GDM1 (cell line): ENCODE measurements at places on chromosomes 4 and X.

DNA sequence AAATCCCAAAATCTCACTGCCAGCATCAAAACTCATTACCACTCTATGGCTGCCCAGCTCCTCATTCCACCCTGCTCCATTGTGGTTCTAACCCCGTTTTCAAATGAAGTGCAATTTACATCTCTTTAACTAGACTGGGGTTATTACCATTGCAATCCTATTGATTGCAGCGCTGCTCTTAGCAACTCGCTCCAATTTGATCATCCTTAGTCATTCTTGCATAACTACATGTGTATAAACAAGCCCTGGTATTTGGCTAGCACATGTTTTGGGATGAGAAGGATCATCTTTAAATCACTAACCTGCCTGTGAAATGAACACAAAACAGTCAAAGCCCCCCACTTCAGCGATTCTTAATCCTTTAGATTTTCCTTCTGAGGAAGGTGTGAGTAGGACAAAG, 340.1 kb upstream of the PPARGC1A start:
- no peak for DNase-seq

- no peak for DNase-seq
Measured at GRCh38 chr4:42344749-42345148, 52.5 kb upstream of the SHISA3 start.

DNA sequence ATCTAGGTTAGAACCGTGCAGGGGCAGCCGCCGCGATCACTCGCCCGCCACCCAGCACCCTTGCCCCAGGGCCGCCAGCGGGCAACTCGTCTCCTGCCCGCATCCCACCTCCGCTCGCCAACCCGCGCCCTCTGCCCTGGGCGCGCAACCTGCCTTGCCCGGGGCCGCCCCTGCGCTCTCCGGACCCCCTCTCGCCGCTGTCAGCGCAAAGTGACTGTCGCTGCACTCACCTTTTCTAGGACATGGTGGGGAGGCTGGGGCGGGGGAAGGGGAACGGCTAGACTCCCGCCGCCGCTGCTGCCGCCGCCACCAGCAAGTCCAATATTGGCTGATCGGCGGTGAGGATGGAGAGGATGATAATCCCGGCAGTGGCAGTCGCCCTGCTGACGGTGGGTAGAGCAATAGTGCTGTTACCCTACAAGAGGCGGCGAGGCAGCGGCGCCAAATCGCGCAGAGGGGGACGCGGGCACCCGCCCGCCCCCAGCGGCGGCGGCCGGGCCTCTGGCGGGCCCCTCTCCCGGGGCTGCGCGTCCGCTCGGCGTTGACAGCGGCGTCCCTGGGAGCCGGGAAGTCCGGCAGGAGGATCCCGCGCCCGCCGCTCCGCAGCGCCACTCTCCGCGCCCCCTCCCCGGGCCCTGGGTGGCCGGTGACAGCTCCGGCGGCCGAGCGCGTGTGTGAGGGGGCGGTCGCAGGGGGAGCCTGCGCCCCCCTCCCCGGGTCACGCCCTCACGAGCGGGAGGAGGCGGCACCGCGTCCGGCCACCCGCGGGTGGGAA, 2.3 kb upstream of the NR3C2 start:
- DNase-seq: no peak

- no peak for DNase-seq
Measured at GRCh38 chr4:10105421-10105820, 11.2 kb downstream of the WDR1 start.

GRCh38 chr4:16195209-16195608, 31.1 kb downstream of the TAPT1 start:
- no peak for DNase-seq

DNA sequence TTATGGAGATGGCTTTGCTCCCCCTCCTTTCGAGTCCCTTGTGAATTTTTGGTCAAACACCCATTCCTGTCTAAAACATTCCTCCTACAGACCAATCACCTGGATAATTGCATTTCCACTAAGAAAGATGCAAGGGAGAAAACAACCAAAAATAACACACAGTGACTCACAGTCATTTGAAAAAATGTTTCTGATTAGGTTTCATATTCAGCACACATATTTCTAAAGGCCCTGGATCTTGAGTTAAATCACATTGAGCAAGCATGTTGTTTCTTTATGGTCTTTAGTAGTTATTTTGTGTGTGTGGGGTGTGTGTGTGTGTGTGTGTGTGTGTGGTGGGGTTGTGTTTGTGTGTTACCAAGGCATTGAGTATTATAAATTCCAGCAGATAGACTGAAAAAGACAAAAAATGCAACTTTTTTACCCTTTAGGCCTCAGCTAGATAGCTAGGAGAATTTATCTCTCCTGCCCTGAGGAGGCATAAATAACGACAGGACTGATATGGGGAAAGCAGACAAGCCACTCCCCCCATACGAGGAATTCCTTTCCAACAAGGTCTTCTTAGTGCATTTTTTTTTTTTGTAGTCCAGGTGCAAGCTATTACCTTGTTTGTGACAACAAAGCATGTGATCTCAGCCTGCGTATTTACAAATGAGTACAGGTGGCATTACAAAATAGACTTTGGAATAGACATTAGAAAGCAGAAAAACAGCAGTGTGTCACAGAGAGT, 265.4 kb upstream of the ADGRL3 start:
- no peak for DNase-seq

DNA sequence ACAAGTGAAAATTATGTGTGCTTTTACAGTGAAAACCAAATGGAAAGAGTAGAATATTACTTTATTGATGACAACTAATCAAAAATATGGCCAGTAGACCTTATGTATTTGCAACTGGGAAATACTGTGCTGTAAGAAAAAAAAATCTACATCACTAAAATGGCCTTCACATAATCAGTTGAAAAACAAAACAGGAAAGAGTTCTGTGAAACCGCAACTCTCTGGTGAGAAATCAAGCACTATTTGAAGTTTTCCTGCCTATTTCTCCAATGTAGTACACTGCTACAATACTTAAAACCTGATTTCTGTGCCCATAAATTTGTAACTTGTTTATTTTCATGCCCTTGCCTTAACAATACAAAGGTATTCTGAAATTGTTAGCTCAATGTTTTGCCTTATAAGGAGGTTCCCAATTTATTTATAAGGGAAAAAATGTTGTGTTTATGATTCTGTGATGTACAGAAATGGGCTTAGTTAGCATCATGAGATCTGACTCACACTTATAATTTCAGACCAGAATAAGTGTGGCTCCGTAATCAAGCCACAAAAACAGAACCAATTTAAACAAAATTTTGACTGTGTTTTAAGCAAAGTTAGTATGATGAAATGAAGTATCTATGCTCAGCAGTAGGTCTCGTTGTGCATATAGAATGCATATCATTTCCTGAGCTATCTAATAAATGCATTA, 147.1 kb downstream of the FAT4 start:
- no peak for DNase-seq

GRCh38 chr4:182593402-182593801, 323.8 kb downstream of the DCTD start:
- DNase-seq: no peak

DNA sequence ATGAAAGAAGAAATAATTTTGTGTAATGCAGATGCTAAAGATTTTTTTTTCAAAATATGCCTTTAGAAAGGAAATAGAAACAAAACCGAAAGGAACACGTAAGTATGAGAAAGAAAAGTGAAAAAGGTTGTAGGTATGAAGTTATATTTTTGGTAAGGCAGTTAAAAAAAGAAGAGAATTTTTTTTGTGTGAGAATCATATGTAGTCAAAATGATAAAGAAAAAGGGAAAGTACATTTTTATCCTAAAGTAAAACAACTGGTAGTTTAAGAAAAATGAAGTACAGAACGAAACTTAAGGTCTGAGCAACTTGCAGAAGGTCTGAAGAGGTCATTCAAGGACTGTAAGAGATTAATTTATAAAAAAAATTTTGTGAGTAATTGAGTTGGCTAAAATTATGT, 164.0 kb upstream of the TRAM1L1 start:
- no peak for DNase-seq

GRCh38 chrX:39204945-39205344, 403.7 kb downstream of the MID1IP1 start:
- DNase-seq: no peak

DNA sequence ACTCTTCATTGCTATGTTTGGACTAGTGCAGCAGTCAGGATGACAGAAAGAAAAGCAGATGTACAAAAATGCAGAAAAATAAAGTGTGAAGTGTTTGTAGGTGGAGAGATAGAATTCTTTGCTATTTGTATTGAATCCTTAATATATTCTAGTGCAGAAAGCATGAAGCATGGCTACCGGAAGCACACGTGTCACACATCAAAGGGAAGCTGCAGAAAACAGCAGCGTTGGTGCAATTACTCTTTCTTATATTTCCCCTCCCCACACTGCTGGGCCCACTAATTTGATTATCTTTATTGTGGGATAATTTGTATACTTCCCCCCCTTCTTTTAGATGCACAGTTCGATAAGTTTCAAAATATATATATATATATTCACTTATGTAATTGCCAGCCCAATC, 35.9 kb upstream of the TAPT1 start:
- DNase-seq: no peak

- no peak for DNase-seq
Measured at GRCh38 chr4:159048166-159048886, 54.6 kb upstream of the RAPGEF2 start.

DNA sequence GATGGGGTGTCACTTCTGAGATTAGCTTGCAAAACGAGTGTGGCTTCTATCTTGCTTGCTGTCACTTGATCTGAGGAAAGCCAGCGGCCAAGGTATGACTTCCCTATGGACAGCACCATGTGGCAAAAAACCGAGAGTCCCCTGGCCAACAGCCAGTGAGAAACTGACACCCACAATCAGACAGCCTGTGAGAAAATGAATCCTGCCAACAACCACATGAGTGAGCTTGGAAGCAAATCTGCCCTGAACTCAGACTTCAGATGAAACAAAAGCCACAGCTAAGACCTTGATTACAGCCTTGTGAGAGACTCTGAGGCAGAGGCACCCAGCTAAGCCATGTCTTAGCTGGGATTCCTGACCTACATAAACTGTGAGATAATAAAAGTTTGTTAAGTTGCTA, 45.5 kb downstream of the PPP1R2C start:
- no peak for DNase-seq

DNA sequence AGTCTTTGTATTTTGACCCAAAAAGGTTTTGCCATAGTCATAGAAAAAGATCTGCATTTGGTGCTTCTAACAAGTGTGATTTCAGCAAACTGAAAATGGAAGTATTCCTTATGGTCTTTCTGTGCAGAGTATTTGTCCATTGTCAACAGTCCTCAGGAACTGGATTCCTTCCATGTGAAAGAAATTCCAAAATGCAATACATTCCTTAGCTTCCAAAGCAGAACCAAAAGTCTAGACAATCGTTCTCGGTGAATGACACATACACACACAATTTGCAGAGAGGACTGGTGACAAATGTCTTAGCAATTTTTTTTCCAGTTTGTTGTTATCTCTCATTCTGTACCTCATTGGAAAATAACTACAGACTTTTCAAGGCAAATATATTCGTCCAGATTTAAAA, 562.2 kb upstream of the SLIT2 start:
- no peak for DNase-seq

- no peak for DNase-seq
Measured at GRCh38 chr4:22870847-22871449, 178.2 kb downstream of the GBA3 start.

DNA sequence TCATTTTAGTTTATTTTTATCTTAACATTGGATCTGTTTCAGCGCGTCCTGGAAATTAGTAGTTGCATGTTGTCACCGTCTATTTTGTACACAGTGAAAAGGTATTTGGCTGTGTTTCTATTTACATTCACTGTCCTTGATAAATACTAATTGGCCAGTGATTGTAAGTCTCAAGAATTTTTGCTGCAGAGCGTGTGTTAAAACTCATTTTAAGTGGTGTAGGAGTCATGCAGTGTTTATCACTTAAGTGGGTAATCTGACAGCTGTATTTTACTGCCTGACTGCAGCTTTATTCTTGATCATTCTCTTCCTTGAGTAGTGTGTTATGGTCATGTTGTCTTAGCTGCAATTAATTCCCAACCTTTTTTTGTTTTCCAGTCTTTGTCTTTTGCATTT, 9.8 kb downstream of the GUCY1A1 start:
- no peak for DNase-seq

DNA sequence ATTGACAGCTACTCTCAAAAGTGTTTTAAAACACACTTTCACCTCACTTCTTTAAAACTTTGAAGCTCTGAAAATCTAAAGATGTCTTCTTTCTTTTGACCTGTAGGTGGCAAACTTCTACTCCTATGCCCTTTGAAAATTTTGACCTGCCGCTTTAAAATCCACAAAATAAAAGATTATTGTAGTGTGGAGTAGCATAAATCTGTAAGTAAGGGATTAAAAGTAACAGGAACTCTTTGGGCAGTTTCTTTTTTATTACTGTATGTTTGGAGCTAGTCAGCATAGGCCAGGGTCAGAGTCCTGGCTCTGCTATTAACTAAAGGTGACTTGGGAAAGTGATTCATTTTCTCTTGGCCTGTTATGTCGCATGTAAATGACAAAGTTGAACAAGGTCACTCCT, 25.5 kb downstream of the BBS12 start:
- DNase-seq: no peak

GRCh38 chrX:68920561-68920960, 91.7 kb downstream of the EFNB1 start:
- DNase-seq: no peak

DNA sequence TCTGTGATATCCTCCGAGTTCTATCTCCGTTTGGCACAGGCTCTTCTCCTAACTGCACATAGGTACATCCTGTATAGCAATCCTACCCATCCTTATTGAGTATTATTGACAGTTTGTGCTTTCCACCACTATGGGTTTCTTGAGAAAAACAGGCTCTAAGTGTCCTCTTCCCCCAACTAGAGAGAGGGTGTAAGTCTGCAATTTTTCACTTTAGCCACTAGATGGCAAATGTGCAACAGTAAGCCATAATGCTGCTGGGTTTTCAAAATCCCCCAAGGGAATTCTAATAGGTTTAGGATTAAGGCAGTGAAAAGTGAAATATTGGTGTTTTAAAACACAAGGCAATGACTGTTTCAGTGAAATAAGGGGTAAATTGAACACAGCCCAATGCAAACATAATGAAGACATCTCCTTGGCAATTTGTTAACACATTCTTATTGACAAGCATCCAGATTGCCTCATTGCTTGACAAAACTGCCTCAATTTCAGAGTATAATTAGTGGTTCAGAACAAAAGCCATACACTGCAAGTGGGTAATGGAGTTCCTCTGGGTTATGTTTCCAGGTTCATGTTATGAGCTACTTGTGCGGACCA, 239.0 kb upstream of the HTR2C start:
- DNase-seq: no peak
